ENCODE measurements at places on chromosomes 4 and X.

DNA sequence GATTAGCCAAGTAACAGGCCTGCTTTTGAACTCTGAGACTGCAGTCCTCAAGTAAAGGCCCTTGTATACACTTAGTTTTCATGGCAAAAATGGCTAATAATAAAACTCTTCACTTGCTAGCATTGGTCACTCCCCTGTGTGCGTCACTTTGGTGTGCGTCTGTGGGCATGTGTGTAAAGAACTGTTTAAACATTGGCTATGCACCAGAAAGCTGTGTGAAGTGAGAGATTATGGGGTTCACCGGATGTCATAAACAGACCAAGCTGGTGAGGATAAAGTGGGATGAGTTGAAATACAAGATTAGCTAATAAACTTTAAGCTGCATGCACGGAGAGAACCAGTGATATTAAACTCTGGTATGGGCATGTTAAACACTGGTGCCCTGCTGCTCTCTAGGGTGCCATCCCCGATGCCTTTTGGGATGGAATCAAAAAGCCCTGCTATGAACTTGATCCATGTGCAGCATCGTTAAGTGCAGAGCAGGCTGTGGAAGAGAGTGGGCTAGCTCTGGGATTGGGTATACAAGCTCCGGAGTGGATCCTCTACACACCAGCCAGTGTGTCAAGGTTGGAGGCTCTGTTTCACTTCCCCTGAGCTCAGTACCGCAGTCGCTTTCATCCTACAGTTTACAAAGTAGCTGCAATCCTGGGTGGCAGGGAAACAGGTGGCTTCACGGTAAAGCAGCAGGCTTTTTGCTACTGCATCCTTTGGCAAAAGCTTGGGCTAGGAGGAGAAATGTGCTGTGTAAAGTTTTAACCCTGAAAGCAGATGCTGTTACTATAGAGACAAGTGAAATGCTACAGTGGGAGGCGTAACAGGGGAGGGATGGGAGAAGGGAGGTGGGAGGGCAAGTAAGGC lies 108.3 kb upstream of the SLC4A4 start:
- DNase-seq = no peak

DNA sequence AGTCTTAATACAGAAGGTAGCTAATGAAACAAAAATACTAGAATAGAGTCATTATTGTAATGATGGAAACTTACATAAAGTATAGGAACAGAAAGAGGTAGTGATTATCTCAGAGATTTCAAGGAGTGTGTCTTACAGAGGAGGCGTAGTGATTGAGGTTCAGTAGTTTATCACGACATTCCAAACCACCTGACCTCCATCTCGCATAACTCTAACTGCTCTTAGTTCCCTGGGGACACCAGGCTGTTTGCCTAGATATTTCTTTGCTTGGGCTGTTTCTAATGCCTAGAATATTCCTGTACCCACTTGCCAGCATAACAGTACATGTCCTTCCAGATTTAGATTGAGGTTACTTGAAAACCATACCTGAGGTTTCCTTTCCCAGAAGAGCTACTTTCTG lies 29.1 kb downstream of the STAG2 start:
- no peak for DNase-seq

GRCh38 chr4:8512510-8512909 lies 67.7 kb upstream of the GPR78 start:
- DNase-seq = no peak

- DNase-seq = no peak
Measured at GRCh38 chrX:19198473-19198872, 76.2 kb upstream of the ADGRG2 start.

- DNase-seq = no peak
Measured at GRCh38 chrX:74251006-74251930, 52.7 kb upstream of the ZCCHC13 start.

GRCh38 chr4:137678796-137679195 lies 146.5 kb upstream of the PCDH18 start:
- DNase-seq = no peak

DNA sequence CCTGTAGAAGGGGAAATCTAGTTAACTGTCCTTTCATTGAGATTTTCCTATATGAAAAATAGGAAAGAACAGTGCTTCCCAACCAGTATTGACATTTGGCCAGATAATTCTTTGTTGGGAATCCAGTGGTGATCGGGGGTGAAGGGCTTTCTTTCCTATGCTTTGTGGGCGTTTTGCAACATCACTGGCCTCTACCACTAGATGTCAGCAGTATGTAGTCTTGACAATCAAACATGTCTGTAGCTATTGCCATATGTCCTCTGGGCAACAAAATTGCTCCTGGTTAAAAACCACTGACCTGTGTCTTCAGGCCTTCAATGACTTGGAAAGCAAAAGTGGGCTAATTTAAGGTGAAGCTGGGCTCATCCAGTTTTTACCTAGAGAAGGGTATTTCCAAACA lies 658.5 kb downstream of the DACH2 start:
- no peak for DNase-seq

DNA sequence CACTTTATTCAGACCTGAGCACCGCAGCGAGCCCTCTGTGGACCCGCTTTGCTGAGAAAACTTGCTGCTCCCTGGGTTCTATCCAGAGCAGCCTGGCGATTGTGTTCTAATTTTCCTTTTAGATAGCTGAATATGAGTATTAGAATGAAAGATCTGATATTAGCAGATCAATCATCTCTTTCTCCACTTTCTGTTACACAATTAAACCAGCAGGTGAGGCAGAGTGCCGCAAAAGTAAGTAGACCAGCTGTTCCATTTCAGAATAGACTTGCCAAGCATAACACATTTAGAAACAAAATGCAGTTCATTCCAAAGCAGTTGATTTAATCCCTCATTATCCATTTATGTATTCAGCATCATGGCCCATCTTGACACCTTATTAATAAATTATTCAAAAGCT lies 58.6 kb downstream of the PALLD start:
- DNase-seq = no peak

- DNase-seq = no peak
Measured at GRCh38 chrX:133250184-133251100, 32.3 kb upstream of the TFDP3 start.

- DNase-seq = no peak
Measured at GRCh38 chr4:176217510-176217909, 22.1 kb upstream of the SPATA4 start.

GRCh38 chr4:108473163-108473720 lies 147.1 kb upstream of the RPL34 start:
- DNase-seq = no peak

DNA sequence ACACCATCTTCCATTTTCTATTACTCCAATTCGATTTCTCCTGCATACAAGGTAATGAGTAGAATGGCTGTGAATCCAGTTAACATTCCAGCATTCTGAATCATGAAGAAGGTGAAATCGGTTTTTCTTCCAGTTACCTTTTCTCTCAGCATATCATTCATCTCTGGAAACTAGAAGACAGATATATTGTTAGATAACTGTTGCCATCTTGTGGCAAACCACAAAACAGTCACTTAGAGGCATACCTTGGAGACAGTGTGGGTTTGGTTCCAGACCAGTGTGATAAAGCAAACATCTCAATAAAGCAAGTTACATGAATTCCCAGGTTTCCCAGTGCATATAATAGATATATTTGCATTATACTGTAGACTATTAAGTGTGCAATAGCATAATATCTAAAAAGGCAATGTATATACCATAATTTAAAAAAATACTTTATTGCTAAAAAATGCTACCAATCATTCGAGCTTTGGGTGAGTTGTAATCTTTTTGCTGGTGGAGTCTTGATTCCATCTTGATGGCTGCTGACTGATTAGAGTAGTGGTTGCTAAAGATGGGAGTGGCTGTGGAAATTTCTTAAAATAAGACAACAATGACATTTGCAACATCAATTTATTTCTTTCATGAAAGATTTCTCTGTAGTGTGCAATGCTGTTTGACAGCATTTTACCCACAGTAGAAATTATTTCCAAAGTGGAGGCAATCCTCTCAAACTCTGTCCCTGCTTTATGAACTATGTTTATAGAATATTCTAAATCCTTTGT lies 82.1 kb downstream of the SLC39A8 start:
- DNase-seq = no peak

DNA sequence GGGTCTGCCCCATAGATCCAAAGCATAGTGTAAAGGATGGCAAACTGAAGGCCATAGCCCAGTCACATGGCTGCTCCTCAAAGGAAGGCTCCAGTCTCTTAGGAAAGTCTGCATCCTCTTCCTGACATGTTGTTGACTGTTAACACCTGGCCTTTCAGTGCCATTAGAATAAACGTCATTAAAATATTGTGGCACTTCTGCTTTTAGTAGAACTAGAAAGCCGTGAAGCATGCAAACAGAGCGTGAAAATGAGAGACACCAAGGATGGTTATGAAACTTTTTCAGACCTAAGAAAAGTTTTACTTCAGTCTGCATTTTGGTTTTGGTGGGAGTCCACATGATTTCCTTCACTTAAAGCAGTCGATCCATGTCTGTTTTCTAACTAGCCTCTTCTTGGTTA lies 41.1 kb upstream of the AFF2 start:
- DNase-seq = no peak

DNA sequence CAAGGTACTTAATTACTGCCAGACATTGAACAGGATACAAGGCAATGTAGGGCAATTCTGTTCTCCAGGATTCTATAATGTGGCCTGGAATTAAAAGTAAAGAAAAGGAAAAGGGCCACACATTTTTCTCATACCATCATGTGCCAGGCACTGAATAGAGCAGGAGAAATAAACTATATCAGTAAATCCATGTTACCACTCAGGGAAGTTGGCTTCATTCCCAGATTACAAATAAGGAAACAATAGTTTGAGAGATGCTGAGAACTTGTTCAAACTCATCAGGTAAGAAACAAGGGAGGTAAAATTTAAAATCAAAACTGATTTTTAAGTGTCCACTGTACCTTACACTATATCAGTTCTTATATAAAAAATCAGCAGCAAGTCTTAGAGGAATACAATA lies 645.0 kb upstream of the ATOH1 start:
- no peak for DNase-seq

DNA sequence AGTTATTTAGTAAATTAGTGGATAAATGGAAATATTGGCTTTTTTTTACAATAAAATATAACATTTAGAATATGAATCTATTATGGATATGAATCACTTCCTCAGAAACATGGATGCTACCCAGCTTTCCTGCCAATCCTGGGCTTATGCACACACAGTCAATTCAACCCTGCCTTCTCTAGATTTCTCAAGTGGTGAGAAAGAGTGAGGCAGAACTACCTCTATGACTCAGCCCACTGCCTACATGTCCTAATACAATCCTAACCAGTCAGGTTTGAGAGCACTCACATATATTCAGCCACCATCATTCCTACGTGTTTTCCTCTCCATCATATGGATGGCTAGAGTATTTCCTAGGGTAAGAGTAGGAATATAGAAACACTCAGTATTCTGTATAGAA lies 91.1 kb upstream of the ANKRD50 start:
- no peak for DNase-seq

- no peak for DNase-seq
Measured at GRCh38 chrX:154649503-154650220, 3.7 kb downstream of the CTAG2 start.

- no peak for DNase-seq
Measured at GRCh38 chrX:16765594-16765993, 20.7 kb upstream of the TXLNG start.

DNA sequence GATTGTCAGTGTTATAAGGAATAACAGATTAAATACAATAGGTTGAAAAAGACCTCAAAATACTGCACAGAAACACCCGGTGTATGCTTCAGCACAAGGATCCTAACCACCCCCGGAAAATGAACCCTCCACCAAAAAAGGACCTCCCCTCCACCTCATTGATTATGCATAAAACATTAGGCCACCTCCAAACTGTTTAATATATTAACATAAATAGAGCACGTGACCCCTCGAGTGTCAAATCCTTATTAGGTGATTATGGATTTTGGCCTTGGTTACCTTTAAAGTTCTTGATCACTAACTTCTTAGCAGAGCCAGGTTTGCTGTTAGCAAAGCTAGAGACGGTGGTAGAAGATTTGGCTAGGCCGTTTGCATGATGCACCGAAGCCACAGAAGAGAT lies 958 bp downstream of the CUL4B start:
- DNase-seq = no peak

DNA sequence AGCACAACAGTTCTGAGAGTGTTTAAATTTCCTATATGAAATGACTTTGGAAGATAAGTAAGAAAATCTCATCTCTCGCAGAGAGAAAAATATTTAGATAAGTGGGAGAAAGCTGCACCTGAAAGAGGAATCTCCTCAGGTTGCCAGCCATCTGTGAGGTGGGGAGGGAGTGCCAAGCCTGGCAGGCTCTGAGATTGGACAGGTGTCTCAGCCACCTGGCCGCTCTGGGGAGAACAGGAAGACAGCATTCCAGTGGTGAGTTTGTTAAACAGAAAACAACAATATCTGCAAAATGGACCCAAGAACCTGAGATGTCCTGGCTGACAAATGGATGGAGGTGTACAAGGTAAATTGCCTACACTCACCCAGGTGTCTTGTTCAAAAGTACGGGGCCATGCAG lies 31.3 kb downstream of the EMCN start:
- no peak for DNase-seq

GRCh38 chrX:49762175-49762720 lies 66.5 kb upstream of the PAGE1 start:
- DNase-seq = no peak

DNA sequence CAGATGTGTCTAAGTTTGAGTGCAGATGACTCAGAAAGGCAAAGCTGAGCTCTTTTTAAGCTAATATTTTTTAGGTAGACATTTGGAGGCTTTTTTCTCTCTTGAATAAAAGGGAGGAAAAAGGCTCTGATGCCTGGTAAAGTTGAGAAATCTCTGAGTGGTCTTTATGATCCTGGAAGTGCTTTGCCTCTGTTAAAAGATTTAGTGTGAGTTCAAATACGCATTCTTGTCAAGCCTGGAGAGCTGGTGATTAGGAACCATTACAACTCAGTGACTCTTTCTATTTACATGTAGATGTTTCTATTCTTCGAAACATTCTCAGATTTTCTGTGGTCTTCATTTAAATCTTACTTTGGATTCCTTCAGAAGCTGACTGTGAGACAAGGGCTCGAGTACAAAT lies 143.4 kb upstream of the MED14 start:
- no peak for DNase-seq

- DNase-seq = no peak
Measured at GRCh38 chrX:40871385-40872082, 136.2 kb upstream of the MED14 start.

- DNase-seq = no peak
Measured at GRCh38 chr4:73762409-73762808, 22.0 kb downstream of the CXCL8 start.

- no peak for DNase-seq
Measured at GRCh38 chr4:174578366-174578765, 56.1 kb upstream of the HPGD start.
